Stimulated activated CD8-positive, alpha-beta memory T cell treated with anti-CD3 and anti-CD28 coated beads, Interleukin-4, amount 100 ng/mL, for 4 hours (primary cell): ENCODE measurements at places on chromosomes 4 and X.

GRCh38 chr4:182192511-182193181 lies 50.6 kb upstream of the TENM3 start:
- DNase-seq: no peak

GRCh38 chr4:151439320-151439719 lies 30.3 kb downstream of the FHIP1A start:
- DNase-seq: no peak

DNA sequence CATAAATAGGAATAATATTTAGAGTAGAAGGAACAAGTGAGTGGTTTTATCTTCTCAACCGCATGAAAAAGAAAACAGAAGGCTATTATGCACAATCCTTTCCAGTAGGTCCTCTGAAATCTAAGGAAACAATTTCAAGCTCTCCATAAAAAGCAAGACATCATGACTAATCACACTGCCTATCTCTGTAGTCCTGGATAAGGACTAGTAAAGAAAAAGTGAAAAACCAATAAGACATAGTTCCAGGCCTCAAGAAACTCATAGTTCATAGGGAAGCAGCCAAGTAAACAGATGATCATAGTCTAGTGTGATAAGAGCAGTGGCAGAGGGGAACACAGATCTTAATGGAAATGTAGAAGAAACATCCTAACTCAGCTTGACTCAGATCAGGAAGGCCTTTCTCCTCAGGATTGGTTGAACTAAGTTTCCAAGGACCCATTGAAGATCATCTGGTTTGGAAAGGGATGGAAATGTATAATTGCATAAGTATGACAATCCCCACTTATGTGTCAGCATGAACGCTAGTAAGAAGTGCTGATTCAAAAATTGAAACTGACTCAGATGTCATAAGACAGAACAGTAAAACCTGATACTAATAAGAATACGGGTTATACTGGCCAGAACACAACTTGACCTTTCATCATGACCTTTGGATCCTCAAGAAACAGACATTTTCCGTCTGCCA lies 155.3 kb downstream of the GRIA3 start:
- DNase-seq: no peak

- DNase-seq: no peak
Measured at GRCh38 chrX:23374291-23374690, 39.6 kb downstream of the PTCHD1 start.

- DNase-seq: no peak
Measured at GRCh38 chrX:12269484-12269883, 131.2 kb downstream of the FRMPD4 start.

GRCh38 chrX:43655151-43656004 lies 721 bp upstream of the MAOA start:
- no peak for DNase-seq

GRCh38 chr4:23890369-23891063 lies 669 bp upstream of the PPARGC1A start:
- no peak for DNase-seq

- DNase-seq: no peak
Measured at GRCh38 chr4:98509721-98510120, 148.7 kb downstream of the TSPAN5 start.
